H4 (cell line): ENCODE measurements at places on chromosomes 3 and 15. TPM values are rescaled to one million over a fixed set of nuclear protein-coding genes. Genes with fewer than 3 reads are reported as not detected.
A peak's percentile ranks its signal among the peaks of the same experiment; 100 is the strongest.

- no peak for DNase-seq
These were observed 6.9 kb downstream of the PLCH1 start for GRCh38 chr3:155737844-155738460.

DNA sequence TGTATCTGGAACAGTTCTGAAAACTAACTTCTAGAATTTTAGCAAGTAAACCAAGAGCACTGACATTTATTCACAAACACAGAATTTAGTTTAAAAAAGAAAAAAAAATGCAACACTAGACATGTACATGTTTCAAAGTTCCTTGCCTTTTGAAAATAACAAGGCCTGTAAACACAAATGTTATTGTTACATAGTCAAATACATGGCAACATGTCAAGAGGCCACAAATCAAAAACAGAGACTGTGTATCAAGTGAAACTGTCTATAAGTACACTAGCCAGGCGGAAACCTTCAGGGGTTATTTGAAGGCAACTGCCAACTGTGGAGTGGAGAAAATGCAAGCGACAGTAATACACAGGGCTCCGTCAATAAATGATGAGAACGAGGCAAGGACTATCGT is 547.6 kb downstream of the FOXP1 start:
- DNase-seq: no peak

- DNase-seq: no peak
These were observed at the start of gene ADPRH for GRCh38 chr3:119579366-119580066. ADPRH (plus strand) TSS chr3:119579492; CDS start chr3:119582170, 2,678 bp downstream.

Gene C3orf70
- 1.3 and 2.8 TPM in 2 replicates for total RNA-seq

GRCh38 chr15:67781907-67782690 is 43.2 kb upstream of the SKOR1 start:
- no peak for DNase-seq

Gene FGF7
- total RNA-seq: 3.6 and 8.2 TPM in 2 replicates

DNA sequence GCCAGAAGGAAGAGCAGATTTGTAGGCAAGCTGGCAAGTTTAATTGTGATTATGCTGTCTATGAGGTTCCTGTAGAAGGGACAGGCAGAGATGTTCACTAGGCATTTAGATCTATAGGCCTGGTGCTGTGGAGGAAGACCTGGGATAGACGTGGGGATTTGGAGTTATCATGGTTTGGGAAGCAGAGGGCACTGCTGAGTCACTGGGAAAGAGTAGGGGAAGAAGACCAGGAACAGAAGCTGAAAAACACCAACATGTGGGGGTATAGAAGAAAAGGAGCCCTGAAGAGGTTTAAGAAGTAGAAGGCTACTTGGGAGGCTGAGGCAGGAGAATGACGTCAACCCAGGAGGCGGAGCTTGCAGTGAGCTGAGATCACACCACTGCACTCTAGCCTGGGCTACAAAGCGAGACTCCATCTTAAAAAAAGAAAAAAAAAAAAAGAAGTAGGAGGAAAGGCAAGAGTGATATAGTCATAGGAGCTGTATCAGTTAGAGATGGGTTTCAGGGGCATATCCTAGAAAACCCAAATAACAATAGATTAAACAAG is 19.3 kb downstream of the GRK7 start:
- DNase-seq: no peak

Gene IMPG2
- total RNA-seq: 0.06 and 0.08 TPM in 2 replicates

GRCh38 chr3:165805946-165806561 is 31.2 kb downstream of the BCHE start:
- peak; percentile 52 for DNase-seq

DNA sequence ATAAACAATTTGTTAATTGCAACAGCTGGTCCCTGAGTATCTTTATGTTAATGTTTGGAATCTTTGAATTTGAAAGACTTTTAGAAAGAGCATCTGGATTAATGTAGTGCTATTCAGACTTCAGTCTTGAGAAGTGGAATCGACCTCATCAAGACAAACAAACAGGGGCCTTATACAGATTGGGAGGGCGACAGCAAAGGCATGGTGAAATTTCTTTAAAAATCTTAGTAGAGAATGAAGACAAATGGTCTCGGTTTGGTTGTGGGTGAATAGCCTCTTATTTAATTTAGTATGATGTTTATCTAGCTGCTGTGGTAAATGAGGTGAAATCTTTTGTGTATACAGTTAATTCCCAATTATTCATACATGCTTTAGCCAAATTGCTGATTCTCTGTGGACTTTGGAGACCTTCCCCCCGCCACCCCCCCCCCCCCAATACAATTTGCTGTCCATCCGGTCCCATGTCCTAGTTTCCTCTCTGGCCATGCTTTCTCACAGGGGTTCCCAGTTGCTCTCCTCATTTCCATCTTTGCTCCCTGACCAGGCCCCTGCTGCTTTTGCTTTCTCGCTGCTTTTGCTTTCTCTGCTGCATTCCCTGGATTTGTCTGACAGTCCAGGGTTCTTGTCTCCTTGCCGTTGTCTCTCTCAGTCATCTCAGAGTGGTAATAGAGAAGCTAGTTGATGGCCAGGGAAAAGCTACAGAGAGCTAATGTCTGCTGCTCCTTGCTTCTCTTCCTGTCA is 135.3 kb downstream of the FNDC3B start:
- peak; percentile 52 for DNase-seq

Gene C2CD4A
- total RNA-seq: not detected in 2 replicates

Gene GOLGA8M
- total RNA-seq: 0.95 TPM in 1 of 2 replicates, not detected in the other

GRCh38 chr15:57784081-57784511 is 77.6 kb downstream of the POLR2M start:
- DNase-seq: peak; percentile 72

Gene FOXB1
- not detected in 2 replicates for total RNA-seq

- no peak for DNase-seq
These were observed 88.2 kb downstream of the RBPMS2 start for GRCh38 chr15:64687172-64687571.

GRCh38 chr3:102979682-102980354 is 545.0 kb downstream of the ZPLD1 start:
- peak; percentile 93 for DNase-seq

DNA sequence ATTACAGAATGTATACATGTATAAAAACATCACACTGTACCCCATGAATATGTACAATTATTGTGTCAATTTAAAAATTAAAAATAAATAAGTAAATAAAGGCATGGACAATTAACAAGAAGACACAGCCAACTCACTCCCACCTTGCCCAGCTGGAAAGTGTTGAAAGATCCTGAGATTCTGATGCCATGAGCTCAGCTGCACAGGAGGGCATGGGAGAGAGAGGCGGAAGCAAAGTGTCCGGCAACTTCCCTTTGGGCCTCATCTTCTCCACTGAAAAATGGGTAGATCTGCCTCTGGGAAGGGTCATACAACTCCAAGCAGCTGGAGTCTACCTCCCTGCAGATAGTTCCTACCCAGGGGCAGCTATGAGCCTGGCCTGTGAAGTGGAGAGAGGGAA is 277.3 kb downstream of the UACA start:
- no peak for DNase-seq

DNA sequence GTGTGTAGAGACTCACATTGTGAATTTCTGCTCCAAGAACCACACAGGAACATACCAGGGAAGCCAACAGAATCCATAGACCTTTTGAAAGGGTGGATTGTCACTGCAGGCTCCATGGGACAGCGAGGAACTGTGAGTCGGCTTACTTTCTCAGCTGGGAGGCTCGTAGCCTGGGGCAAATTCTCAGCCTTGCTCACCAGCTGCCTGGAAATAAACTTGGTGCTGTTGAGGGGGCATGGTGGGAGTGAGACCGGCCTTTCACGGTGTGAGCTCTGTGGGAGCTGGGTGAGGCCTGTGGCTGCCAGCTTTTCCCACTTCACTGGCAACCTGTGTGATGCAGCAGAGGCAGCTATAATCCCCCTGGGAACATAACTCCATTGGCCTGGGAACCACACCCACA is 146.6 kb upstream of the P2RY1 start:
- peak; percentile 26 for DNase-seq

Gene IDH3A
- total RNA-seq: 77.3 and 101 TPM in 2 replicates

DNA sequence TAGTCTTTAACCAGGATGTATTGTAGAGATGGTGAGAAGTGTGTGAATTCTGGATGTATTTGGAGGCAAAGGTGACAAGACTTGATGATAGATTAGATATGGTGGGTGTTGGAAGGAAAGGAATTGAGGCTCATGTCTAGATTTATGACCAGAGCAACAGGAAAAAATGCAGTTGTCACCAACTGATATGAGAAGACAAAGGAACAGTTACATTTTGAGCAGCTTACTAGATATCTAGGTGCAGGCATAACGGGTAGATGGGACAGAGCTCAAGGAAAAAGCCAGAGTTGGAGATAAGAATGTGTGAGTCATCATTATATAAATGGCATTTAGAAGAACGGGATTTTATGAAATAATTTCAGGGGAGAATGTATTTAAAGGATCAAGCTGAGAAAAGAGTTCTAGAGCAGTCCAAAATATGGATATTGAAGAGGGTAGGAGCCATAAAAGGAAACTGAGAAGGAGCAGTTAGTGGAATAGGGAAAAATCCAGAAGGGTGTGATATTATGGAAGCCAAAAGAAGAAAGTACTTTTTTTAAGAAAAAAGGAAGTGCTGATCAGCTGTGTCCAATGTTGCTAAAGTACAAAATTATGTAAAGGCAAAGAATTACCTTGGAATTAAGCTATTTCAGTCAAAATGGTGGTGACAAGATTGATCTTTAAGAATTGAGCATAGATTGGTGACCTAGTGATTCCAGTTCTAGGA is 262.5 kb downstream of the CGGBP1 start:
- no peak for DNase-seq

DNA sequence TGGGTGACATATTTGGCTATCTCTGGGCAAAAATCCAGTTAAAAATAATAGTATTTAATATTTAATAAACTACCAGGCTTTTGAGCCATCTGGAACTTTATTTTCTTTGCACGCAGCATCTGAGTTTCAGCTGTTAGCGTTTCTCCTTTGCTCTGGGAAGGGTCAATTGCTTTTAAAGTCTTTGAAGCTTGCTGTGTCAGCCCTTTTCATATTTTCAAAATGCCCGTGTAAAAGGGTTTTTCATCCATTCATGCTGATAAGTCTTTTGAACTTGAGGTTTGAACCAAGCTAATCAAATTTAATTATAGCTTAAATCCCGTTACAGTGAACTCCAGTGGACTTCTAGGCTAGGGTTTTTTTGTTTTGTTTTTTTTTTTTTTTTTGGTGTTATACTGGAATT is 79.1 kb downstream of the SLC25A26 start:
- DNase-seq: no peak

Gene GOLGA6L24
- total RNA-seq: not detected in 2 replicates

DNA sequence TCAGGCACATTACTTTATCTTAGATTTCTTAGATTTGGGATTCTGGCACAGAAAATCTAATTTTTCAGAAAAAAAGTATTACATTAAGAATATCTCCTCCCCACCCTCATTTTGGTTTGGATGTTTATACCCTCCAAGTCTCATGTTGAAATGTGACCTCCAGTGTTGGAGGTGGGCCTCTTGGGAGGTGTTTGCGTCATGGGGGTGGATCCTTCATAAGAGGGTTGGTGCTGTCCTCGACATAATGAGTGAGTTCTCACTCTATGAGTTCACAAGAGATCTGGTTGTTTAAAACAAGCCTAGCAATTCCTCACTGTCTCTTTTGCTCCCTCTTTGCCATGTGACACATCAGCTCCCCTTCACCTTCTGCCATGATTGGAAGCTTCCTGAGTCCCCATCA is 45.6 kb upstream of the WWTR1 start:
- no peak for DNase-seq

DNA sequence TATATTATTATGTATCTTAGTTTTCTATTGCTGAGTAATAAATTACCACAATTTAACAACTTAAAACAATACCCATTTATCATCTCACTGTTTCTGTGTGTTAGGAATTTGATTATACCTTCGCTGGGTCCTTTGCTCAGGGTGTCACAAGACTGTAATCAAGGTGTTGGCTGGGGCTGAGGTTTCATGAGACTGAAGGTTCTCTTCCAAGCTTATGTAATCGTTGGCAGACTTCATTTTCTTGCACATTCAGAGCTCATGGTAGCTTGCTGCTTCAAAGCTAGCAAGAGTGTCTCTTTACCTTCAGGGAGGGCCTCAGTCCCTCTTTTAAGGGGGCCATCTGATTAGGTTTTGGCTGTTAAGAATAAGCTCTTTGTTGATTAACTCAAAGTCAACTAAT is 293.1 kb downstream of the POLQ start:
- no peak for DNase-seq

GRCh38 chr3:186705882-186706780 is 11.0 kb upstream of the KNG1 start:
- DNase-seq: no peak

GRCh38 chr15:73767806-73768501 is 14.8 kb upstream of the INSYN1 start:
- DNase-seq: no peak

GRCh38 chr3:8778475-8778874 is 9.1 kb upstream of the OXTR start:
- no peak for DNase-seq

DNA sequence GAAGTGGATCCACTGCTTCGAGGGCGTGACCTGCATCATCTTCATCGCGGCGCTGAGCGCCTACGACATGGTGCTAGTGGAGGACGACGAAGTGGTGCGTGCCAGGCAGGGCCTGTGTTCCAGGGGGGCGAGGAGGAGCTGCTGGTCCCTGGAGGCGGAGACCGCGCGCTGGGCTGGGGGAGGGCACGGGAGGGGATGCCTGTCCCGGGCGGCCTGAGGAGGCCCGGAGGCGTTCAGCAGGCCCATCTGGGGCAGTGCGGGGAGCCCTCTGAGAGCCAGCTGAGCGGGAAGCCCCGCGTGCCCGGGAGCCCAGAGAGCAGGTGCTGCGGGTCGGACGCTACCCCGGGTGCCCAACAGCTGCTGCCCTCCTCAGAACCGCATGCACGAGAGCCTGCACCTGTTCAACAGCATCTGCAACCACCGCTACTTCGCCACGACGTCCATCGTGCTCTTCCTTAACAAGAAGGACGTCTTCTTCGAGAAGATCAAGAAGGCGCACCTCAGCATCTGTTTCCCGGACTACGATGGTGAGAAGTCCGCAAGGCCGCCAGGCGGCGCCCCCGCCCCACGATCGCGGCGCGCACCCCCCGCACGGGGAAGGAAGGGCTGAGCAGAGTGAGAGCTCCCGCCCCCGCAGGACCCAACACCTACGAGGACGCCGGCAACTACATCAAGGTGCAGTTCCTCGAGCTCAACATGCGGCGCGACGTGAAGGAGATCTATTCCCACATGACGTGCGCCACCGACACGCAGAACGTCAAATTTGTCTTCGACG is 2.9 kb downstream of the GNAT1 start:
- no peak for DNase-seq

Gene SCAMP5
- total RNA-seq: 1.9 and 3.6 TPM in 2 replicates

Gene INSYN1
- 0.35 and 0.72 TPM in 2 replicates for total RNA-seq

Gene ZBED2
- total RNA-seq: not detected in 2 replicates

GRCh38 chr3:5186089-5186857 is 1.2 kb upstream of the EDEM1 start:
- no peak for DNase-seq

Gene PLSCR2
- total RNA-seq: not detected in 2 replicates

GRCh38 chr3:129676985-129677384 is 70.5 kb upstream of the PLXND1 start:
- DNase-seq: no peak

DNA sequence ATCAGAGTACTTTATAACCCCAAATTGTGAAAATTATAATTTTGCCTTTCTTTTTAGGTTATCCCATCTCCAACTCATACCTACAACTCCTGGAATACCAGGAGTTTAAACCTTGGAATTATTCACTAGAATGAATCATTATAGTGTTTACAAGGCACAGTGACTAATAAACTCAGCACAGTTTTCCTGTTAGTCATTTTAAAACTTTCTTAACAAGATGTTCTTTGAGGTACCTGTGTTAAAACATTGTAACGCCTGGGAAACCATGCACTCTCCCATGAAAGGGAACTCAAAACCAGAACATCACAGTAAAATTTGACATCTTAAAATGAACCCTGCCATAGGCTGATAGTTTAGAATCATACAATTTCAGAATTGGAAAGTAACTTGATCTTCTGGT is 132.4 kb upstream of the OSTN start:
- peak; percentile 28 for DNase-seq

Gene RAB5A
- 14.5 and 15.9 TPM in 2 replicates for total RNA-seq
